Body of pancreas (tissue), 4 donors: ENCODE measurements at places on chromosomes 3 and 15. TPM values are rescaled to one million over a fixed set of nuclear protein-coding genes. Genes with fewer than 3 reads are reported as not detected.

Gene ZNF445
- total RNA-seq, result 4.9 TPM

Gene SLC38A3
- 4.6 TPM for total RNA-seq

DNA sequence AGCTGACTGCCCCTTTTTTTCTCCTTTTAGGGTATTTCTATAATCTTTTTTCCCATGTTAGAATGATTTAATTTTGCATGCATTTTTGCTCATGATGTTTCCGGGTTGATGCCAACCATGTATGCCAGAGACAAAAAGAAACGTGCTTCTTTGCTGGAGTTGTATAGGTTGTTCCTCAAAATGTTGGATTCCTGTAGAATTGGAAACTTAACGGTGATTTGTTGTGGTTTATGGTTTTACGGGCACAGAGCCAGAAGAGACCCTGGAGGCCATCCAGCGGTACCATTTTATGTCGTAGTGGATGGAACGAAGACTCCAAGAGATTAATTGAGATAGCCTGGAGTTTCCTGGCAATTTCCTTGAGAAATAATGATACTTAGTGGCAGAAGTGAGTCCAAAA, 481.5 kb upstream of the RGMA start:
- no peak overlapping the region for H3K4me3 ChIP-seq
- no peaks in the 10 kb centered on the region for H3K4me1 ChIP-seq
- DNase-seq, result no peak

DNA sequence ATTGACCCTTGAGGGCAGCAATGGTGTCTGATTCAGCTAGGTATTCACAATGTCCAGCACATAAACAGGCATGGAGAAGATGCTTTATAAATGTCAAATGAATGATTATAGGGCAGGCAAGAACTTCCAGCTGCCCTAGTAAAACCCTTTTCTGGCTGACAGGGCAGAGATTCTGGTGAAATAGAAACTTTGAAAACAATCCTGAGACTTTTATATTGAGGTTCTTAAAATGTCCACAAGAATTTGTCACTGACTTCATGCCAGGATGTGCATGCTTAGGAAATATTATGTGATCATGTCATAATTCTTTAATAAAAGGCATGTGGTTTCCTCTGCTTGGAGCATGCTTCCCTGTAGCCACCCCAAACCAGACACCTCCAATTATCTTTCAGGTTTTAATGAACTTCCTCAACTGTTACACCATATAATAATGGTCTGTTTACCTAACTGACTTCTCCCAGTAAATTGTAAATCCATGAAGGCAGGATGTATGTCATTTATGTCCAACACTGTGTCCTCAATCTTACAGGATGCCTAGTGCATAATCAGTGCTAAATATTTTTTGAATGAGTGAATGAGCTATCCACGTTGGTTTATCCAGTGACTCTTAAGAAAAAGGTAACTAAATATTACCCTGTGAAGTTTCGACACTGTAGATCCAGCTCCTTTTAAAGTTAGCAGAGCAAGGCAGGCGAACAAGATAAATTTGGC, 43.4 kb upstream of the CLRN1 start:
- H3K27ac ChIP-seq, result no peak overlapping the region
- no peak for DNase-seq
- H3K36me3 ChIP-seq, result no peaks in the 10 kb centered on the region

DNA sequence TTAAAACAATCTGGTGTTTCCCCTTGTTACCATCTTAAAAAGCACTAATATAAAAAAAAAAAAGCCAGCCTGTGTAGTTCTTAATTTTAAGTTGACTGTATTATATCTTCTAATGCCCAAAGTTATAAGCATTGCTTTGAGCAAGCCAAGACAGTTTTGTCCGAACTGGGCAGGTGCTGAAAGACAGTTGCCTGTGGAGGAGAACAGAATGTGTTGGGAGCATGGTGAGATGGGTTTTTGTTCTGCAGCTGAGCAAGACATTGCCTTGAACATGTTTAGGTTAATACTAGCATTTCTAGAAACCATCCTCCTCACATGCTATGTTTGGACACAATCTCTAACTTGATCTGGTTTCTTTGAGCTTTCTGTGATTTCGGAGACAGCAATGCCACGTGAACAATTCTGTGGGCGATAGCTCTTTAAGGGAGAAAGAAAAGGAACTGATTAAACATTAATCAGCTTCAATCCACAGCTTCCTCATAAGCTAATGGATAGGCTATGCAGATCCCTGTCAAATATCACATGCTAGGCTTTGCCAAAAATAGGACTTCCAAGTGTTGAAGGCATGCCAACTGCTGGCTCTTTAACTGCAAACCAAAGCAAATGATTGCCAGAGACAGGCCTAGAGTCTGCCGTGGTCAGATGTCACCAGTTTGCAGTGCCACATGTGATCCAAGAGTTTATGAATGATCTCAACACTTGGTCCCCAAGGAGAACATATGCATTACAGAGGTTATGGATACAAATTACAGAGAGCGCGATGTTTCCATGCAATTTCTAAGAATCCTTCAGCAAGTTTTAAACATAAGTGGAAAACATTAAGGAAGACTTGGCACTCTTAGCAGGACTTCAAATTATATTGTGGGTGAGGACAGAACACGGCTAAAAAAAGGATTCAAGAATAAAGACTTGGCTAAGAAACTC, 428.1 kb downstream of the ROBO2 start:
- H3K27ac ChIP-seq, result no peak overlapping the region
- H3K4me3 ChIP-seq, result no peak overlapping the region
- no peaks in the 10 kb centered on the region for H3K27me3 ChIP-seq
- H3K4me1 ChIP-seq, result peaks cover 13% of the 10 kb centered on the region
- no peaks in the 10 kb centered on the region for H3K36me3 ChIP-seq

GRCh38 chr15:64901914-64902313, 9.8 kb upstream of the ANKDD1A start:
- H3K27ac ChIP-seq, result no peak overlapping the region
- H3K4me1 ChIP-seq, result peaks cover 8% of the 10 kb centered on the region
- no peak for DNase-seq
- no peaks in the 10 kb centered on the region for H3K27me3 ChIP-seq
- no peaks in the 10 kb centered on the region for H3K36me3 ChIP-seq

GRCh38 chr15:37824717-37825382, 109.6 kb upstream of the TMCO5A start:
- no peak for DNase-seq
- no peaks in the 10 kb centered on the region for H3K27me3 ChIP-seq
- no peak overlapping the region for H3K27ac ChIP-seq
- H3K4me3 ChIP-seq, result no peak overlapping the region

DNA sequence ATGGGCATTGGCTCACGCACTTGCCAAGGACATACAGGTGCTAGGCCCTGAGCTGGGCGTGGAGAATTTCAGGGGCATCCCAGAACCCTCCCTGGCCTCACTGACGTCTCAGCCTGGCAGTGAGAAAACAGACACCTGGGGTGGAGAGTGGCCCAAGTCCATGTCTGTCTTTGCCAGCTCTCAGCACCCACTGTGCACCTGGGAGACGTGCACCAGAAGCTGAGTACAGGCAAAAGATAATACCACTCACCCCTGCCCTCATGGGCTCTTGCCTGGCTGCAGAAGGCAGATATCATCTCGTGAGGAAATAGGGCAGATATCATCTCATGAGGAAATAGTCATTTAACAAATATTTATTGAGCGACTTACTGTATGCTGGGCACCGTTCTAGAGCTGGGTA, 8.0 kb downstream of the LOXL1 start:
- no peaks in the 10 kb centered on the region for H3K36me3 ChIP-seq
- H3K27me3 ChIP-seq, result no peaks in the 10 kb centered on the region
- no peak overlapping the region for H3K4me3 ChIP-seq

DNA sequence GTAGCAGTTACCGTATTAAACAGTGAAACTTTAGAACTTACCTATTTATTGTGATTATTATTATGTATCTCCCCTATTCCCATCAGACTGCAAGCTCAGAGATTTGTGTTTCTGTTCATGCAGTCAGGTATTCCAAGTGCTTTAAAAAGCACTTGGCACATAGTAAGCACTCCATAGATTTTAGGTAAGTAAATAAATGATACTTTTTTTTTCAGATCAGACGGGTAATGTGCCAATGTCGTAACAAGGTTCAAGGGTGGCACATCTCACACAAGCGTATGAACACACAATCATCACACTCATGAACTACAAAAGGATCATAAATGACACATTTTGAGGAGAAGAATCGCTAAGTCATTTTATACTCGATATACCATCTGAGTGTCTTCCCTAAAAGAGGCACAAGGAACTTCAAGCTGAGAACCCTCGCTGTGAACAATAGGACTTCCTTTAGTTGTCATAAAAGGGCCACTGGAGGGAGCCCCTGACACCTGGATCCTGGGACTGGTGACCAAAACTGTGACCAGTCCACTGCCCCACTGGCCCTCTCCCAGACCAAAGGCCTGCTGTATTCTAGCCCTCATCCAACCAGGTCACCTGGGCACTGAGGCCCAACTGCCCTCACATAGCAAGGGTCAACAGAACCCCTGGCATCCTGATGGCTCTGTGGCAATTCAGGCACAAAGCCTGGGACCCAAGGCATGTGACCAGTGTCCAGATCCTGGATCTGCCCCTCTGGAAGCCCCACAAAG, 32.1 kb downstream of the KIF9 start:
- no peaks in the 10 kb centered on the region for H3K36me3 ChIP-seq
- H3K27ac ChIP-seq, result no peak overlapping the region
- H3K27me3 ChIP-seq, result no peaks in the 10 kb centered on the region

DNA sequence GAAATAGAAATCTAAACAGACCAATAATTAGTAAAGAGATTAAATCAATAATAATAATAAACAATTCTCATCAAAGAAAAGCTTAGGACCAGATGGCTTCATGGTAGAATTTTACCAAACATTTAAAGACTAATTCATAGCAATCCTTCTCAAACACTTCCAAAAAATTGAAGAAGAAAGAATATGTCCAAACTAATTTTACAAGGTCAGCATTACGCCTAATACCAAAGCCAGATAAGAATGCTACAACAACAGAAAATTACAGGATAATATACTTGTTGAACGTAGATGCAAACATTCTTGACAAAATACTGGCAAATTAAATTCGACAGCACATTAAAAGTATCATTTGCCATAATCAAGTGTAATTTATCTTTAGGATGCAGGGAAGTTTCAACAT, 36.1 kb upstream of the CADM2 start:
- no peak for DNase-seq
- no peaks in the 10 kb centered on the region for H3K4me1 ChIP-seq
- H3K27ac ChIP-seq, result no peak overlapping the region
- no peak overlapping the region for H3K4me3 ChIP-seq
- H3K27me3 ChIP-seq, result no peaks in the 10 kb centered on the region

DNA sequence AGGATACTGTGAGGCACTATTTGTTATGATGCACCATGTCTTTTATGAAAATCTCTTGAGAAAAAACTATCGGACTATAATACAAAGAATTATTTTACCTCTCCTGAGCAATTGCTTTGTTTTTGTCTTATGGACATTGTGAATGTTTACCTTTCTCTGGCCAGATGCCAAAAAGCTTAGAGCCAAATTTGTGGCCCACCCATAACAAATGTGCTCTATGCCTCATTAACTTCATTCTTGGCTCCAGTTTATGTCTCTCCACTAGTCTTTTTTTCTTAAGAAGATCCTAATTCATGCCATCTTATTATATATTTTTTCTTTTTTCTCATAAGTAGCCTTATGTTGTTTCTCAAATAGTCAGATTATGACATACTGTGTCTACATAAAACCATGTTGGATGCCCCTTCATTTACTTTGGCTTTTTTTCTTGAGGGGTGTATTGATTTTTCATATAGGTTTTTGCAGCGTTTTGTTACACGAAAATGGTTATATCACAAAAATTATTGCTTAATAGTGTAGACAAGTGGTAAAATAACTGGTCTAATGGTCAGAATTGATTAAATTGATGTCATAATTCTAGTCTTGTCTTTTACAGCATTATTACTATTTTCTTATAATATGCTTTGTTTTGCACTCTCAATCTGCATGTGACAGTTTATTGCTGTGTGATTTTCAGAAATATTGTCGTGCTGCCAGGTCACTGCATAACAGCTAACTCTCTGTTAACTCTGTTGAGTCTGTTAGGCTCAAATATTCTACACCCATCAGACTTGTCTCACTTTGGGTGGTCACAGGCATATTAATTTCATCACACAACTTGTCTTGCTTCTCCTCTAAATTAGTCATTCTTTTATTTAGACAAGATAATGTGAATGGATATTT, 18.2 kb downstream of the SENP8 start:
- H3K27ac ChIP-seq, result no peak overlapping the region
- peaks cover 2% of the 10 kb centered on the region for H3K4me1 ChIP-seq
- no peak for DNase-seq
- no peak overlapping the region for H3K4me3 ChIP-seq
- H3K27me3 ChIP-seq, result no peaks in the 10 kb centered on the region

- DNase-seq, result no peak
- H3K27me3 ChIP-seq, result no peaks in the 10 kb centered on the region
- H3K27ac ChIP-seq, result no peak overlapping the region
Observed at GRCh38 chr3:39721076-39721475, 88.3 kb upstream of the MYRIP start.

DNA sequence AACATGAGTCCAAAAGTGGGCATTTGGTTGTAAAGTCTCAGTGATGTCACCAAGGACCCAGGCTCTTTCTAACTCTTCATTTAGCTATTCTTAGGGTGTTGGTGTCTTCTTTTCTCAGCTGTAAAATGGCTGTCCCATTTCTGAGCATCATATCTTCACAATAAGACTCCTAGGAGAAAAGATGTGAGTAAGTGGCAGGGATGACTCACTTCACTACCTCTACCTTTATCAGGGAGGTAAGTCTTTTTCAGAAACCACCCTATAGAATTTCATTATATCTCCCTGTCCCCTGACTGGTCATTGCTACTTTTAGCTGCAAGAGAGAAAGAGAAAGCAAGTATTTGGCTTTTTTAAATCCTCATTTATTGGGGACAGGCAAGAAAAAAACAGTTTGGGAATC, 300.2 kb upstream of the RBMS3 start:
- no peaks in the 10 kb centered on the region for H3K4me1 ChIP-seq
- DNase-seq, result no peak
- H3K4me3 ChIP-seq, result no peak overlapping the region
- no peaks in the 10 kb centered on the region for H3K36me3 ChIP-seq

DNA sequence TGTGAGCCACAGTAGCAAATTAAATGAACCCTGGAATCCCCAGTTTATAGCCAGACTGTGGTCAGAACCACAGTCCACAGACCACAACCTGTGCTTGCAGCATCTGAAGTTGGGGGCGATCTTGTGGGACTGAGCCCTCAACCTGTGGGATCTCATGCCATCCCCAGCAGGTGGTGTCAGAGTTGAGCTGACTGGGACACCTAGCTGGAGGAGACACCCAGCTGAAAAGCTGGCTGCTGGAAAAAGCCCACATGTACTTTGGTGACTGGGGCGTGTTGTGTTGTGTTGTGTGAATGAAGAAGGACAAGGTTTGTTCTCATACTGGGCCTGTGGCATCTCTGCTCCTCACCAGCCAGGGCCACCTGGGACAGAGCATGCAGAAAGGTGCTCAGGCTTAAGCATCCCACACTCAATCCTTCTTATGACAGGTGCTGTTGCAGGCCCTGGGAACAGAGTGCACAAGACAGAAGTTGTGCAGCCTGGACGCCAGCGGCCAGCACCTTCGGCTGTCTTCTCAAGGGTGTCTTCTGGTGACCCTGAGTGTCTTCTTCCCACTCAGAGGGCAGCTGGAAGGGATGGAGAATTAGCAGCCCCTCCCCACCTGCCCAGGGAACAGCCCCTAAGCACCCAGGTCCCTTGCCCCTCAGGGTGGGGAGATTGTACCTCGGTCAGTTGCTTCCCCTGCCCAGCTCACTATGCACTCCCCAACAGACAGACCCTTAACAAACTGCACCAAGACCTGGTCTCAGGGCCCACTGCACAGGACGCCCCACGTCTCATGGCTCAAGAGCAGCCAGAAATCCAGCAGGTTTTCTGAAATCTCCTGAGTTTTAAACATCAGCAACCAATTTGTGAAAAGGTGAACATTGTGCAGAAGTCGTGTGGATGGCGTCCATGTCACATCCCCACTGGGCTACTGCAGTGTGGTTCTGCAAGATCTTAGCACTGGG, 2.2 kb upstream of the UROC1 start:
- H3K36me3 ChIP-seq, result no peaks in the 10 kb centered on the region
- DNase-seq, result no peak
- H3K27me3 ChIP-seq, result no peaks in the 10 kb centered on the region
